Stimulated activated effector memory CD8-positive, alpha-beta T cell treated with anti-CD3 and anti-CD28 coated beads, Interleukin-12 subunit alpha, Interleukin-12 subunit beta, amount 100 ng/mL, for 72 hours (primary cell): ENCODE measurements at places on chromosomes 2 and 18.

- no peak for DNase-seq
Observed at GRCh38 chr2:189379287-189379630, 62.0 kb upstream of the WDR75 start.

DNA sequence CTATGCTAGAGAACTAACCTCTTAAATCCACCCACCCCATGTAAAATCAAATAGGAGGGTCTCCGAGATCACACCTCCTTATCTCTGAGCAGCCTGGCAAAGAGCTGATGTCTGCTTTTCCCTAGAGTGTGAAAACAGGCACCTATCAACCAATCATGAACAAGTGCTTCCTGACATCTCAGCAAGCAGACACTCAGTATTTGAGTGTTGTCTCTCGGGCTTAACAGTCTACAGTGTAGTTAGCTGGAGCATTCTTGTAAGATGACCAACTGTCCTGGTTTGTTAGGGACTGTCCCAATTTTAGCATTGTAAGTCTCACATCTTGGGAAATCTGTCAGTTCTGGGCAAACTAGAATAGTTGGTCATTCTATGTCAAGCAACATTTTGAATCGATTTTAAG lies 26.4 kb downstream of the MARCHF4 start:
- no peak for DNase-seq

DNA sequence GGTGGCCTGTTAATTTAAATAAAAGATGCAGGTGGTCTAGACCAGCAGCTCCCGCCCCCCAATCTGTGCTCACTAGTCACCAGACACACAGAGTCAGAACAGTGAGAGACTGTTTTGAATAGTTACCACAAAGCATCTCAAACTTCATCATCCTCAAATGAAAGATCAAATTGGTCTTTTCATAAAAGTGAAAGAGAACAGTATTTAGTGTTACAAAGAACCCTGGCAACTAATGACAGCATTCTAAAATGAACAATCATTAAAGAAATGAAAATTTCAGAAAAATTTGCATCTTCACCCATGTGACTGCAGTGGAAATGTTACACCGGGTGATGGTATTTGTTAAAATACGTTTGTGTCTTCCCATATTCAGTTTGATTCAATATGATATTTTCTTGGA lies 65.5 kb upstream of the PMAIP1 start:
- DNase-seq = no peak

DNA sequence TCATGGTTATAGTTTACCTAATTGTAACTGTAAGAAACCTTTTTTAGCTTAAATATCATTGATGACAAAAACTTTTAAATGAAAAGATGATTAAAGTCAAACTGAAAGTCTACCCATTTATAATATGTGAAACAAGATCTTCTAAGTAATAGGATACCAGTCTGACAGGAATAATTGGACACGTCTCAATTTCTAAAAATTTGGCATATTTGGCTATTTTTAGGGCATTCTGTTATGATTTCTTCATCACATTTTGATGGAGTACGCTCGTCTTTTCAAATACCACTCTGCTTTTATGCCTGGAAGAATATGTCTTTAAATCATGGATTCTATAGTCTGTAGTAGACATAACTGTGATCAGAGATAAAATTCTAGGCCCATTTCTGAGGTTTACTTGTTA lies 1.3 kb downstream of the R3HDM1 start:
- no peak for DNase-seq

GRCh38 chr2:68176657-68177056 lies 19.0 kb downstream of the PNO1 start:
- DNase-seq = no peak

DNA sequence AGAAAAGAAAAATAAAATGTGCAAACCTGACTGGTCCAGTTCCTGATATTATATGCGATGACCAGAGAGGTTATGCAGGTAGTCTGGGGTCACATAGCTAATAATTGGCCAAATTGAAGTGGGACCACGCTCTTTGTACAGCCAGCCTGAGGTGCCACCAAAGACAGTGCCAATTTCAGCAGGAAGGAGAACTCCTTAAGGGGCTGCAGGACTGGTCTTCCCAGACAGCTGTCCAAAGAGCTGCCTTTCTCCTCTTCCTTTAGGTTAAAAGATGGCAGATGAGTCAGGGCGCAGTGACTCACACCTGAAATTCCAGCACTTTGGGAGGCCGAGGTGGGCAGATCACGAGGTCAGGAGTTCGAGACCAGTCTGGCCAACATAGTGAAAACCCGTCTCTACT lies 95.5 kb downstream of the ACKR3 start:
- no peak for DNase-seq

DNA sequence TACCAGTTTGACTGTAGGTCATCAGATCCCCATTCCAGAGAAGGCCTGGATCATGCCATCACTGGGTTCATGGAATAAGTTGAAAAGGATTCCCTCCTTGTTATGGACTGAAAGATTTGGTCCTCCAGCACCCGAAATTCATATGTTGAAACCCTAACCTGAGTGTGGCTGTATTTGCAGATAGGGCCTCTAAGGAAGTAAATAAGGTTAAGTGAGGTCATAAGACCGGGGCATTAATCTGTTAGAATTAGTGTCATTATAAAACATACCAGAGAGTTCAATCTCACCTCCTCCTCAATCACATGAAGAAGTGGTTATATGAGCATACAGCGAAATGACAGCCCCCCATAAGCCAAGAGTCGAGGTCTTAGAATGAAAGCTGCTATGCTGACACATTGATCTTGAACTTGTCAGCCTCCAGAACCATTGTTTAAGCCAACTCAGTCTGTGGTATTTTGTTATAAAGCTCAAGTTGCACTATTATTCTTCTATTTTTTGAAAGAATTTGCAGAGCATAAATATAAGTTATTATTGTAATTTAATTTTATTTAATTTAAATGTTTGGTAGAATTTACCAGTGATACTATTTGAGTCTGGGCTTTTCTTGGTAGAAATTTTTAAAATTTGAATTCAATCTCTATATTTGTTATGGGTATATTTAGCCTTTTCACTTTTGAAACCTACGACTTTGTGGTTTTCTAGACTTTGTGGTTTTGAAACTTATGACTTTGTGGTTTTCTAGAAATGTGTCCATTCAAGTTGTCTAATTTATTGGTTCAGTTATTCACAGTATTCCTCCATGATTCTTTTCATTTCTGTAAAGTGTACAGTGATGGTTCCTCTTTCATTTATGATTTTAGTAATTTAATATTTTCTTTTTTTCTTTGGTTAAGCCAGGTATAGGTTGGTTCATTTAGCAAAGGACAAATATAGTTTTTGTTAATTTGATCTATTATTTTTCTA lies 1206.7 kb upstream of the CDH2 start:
- no peak for DNase-seq

- DNase-seq = no peak
Observed at GRCh38 chr2:66489436-66489835, 54.5 kb downstream of the MEIS1 start.

DNA sequence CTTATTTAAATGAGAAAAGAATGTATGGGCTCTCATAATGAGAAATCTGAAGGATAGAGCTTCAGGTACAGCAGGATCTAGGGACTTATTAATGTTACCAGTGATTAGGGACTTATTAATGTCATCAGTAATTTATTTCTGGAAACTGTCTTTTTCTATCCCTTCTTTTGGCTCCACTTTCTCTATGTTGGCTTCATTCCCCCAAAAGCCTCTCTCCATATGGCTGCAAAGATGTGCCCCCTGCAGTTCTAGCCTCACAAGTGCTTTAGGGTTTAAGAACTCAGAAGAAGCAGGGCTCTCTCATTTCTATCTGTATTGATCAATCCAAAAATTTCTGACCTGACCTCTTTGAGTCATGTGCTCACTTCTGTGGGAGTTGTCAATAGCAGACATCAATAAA lies 480.9 kb downstream of the TXNL1 start:
- DNase-seq = no peak
